ENCODE measurements at places on chromosomes 2 and 18.

GRCh38 chr18:67478249-67478648, 38.3 kb downstream of the DSEL start:
- DNase-seq: no peak

DNA sequence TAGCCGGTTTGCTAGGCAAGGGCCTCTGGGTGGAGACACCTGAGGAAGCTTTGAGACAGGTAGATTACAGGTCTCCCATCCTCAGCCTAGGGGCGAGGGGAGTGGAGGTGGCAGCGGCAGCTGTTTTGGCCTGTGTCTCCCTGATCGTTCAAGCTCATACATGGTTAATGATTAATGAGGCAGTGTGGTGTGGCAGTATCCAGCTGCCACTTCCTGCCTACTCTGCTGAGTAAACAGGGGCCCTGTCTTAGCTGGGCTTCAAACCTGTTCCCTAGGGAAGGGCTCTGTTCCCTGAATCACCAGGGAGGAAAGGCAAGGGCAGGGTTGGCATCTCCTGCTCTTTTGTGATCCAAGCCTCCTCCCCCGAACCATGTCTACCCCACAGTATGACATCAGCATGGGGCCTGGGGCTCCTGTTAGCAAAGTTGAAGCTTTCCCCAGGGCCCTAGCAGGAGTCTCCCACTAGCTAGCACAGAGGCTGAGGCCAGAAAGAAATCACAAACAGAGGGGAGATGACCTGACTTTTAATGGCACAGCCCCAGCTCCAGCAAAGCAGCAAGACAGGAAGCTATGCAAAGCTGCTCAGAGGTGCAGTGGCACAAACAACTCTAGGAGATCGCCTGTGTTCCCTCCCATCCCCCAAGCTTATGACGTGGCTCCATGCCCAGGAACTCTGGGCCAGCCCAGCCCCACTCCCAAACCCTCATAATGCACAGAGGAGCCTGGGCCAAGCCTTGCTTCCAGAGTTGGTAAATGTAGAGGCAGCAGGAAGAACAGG, 3.7 kb upstream of the TUBA4B start:
- DNase-seq: no peak

DNA sequence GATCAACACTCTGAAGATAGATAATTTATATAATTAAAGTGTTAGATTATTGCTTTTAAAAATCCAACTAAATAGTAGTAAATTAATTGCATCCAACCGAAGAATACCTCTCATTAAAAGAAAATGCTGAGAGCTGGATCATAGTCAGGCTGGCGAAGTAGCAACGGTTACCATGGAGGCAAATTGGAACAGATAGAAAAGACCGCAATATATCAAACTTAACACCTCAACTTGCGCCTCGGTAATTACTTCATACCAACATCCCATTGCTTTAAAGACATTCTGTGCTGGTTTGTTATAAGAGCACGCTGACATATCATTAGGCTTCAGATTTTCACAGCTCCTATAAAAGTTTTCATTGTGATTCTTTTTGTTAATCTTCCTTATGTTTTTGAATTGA, 183.8 kb upstream of the ZC3H15 start:
- DNase-seq: no peak

DNA sequence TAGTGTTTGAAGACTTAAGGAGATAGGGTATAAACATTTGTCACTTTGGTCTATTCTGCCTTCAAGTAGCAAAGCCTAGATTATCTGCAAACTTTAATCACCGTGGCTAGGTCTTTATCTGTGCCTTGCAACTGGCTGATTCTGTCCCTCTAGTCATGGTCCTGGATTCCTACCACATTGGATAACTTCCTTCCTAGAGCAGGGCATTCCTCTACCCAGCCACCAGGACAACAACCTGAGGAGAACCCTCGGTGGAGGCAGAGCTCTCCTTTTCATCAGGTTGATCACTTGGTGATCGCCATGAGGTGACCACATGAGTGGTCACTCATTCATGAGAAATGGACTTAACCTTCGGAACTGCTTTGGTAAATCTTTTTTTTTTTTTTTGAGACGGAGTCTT, 25.3 kb upstream of the PTPRM start:
- no peak for DNase-seq

GRCh38 chr2:178108176-178108575, 4.1 kb upstream of the RBM45 start:
- no peak for DNase-seq

DNA sequence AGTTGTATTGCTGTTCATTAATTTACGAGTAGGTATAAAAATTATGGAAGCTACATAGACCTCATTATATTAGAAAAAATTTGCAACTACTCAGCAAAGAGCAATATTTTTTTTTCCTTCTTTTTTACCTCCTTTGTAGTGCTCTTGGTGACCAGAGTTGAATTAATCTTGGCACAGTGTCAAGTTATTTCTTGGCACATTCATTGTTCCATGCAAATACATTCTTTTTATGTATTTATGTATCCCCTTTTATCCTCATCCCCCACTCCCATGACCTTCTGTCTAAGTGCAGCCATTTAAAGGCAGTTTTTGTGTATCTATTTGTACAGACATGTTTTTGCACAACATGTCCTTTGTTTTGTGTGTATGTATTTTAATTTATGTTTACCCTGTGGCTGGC, 224.5 kb downstream of the CCDC102B start:
- no peak for DNase-seq

DNA sequence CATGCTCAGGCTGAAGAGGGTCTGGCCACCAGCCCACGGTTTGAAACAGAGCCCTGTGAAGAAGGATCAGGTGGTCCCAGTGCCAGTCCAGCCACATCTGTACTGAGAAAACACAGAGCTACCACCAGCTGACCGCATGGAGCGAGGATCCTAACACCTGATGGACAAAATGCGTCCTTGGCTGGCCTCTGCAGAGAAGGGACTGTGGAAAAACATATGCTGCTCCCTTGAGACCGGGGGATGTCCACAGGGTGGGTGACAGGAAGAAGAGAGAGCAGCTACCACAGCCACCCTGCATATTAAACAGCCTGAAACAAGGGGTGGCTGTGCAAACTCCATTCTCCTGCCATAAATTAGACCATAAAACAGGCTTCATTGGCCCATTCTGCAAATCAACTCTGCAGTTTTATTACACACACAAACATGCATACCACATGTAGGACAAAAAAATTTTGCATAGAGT, 137.2 kb downstream of the BCL2 start:
- DNase-seq: no peak

Measured in stimulated activated CD8-positive, alpha-beta memory T cell treated with anti-CD3 and anti-CD28 coated beads, Interleukin-4, amount 100 ng/mL, for 1 hour (primary cell).